ENCODE measurements at places on chromosomes 2 and 18.

- no peak for DNase-seq
These were observed 15.5 kb downstream of the SLC9A2 start for GRCh38 chr2:102634831-102635241.

DNA sequence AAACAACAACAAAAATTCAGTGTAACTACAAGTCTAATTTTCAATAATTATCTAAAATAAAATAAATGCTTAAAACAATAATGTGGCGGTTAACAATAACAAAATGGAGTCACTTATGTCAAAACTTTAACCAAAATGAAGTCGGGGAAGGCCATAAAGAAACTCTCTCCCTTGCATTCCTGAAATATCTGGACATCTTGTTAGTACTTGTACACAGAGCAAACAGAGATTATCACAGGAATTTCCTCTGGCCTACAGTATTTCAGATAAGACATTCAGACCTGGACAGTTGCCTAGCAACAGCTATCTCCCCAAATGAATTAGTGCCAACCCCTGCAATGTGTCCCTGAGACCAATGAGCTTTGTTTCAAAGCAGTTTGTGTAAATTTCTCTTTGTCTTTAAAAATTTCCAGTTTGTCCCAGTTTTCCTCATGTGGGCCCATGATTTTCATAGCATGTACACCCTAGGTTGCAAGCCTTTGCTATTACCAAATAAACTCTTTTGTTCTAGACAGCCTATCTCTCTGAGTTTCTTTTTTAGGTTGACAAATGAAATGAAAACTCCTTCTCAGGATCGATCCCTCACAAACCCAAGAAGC lies 68.6 kb downstream of the EXOC6B start:
- no peak for DNase-seq

DNA sequence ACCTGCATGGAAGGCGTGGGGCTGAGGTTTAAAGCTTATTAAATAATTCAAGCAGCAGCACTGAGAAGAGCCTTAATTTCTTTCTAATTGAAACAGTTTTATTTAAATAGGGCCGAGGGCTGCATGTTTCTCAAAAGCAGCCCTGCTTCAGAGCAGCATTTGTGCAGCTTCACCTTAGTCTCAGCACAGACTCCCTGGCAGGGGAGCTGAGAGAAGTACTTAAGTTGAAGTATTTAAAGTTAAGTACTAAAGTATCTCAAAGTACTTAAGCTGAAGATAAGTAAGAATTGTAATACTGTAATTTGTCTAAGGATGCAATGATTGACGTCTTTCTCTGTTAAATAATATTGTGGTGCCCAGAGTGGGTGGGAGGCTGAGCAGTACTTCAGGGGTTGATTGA lies 31.4 kb downstream of the IMPA2 start:
- DNase-seq, result no peak

DNA sequence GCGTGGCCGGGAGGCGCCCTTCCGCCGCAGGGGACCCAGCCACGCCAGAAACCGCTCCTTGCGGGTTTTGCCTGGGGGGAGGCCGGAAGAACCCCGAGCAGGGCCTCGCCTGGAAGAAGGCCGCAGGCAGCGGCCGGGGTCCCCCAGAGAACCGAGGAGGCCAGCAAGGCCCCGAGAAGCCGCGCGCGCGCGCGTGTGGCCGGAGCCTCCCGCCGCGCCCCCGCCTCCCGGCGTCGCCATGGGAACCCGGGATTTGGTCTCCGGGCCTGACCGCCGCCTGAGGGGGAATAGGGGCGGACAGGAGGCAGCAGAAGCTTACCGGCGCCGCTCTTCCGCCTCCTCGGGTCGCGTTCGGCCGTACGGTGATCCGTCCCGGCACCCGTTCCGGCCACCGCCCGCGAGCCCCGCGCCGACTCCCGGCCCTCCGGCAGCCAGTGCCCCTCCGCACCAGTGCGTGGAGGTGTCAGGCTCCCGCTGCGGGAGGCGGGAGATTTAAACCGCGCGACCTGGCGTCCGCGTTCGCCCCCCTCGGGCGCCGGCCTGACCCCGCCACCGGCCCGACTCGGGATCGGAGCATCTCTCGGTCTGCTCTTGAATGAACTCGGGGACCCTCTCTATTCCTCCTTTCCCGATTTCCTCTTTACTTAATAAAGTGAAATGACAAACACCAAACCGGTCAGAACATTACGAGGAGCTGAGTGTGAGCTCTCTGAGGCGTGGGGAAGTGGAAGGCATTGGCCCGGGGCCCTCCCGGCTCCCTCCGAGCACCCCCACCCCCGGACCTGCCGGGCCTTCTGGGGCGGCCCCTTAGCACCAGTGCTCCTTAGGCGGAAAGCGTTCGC lies at the start of gene ICA1L:
Gene ICA1L (minus strand): TSS at position 467 of the 842 bp plus-strand sequence. CDS start 42,757 bp downstream, outside the sequence.
- no peak for DNase-seq

DNA sequence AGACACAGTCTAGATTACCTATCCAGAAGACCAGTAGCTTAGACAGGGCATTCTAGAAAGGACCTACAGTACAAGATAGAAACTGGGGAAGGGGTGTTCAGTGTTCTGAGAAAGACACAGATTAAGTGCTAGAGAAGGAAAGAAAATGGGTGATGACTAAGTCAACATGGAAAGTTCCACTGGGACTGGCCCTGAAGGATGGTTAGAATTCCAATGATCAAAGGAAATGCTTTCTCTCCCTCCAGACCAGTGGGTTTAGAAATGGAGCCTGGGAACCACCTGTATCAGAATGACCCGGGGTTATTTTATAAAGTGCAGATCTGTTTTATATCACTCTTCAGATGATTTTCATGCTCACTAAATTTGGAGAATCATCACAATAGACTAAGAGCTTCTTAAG lies 5.8 kb upstream of the COLEC12 start:
- DNase-seq, result no peak

- no peak for DNase-seq
These were observed 93.7 kb downstream of the TMEM17 start for GRCh38 chr2:62412347-62412742.

GRCh38 chr2:15844211-15844801 lies 96.0 kb upstream of the MYCN start:
- no peak for DNase-seq

DNA sequence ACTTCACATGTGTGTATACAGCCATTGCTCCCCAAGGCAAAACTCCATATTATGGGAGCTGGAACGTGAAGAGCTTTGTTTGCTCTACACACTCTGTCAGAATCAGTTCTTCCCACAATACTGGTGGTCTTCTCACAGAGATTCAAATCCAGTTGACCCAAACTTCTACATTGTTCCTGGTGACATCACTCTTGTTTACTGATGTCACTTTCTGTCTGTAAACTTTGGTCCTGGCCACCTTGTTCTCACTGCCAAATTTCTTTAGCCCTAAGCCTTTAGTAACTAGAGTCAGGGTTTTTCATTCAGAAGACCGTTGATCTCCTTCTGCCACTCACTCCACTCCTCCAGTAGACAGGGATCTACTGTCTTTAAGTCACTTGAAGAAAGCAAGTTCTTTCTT lies 386.0 kb upstream of the ZEB2 start:
- no peak for DNase-seq

GRCh38 chr18:36572135-36572856 lies 256.5 kb downstream of the TPGS2 start:
- DNase-seq, result peak; percentile 38

GRCh38 chr2:11534071-11534745 lies 363 bp downstream of the GREB1 start:
- no peak for DNase-seq

DNA sequence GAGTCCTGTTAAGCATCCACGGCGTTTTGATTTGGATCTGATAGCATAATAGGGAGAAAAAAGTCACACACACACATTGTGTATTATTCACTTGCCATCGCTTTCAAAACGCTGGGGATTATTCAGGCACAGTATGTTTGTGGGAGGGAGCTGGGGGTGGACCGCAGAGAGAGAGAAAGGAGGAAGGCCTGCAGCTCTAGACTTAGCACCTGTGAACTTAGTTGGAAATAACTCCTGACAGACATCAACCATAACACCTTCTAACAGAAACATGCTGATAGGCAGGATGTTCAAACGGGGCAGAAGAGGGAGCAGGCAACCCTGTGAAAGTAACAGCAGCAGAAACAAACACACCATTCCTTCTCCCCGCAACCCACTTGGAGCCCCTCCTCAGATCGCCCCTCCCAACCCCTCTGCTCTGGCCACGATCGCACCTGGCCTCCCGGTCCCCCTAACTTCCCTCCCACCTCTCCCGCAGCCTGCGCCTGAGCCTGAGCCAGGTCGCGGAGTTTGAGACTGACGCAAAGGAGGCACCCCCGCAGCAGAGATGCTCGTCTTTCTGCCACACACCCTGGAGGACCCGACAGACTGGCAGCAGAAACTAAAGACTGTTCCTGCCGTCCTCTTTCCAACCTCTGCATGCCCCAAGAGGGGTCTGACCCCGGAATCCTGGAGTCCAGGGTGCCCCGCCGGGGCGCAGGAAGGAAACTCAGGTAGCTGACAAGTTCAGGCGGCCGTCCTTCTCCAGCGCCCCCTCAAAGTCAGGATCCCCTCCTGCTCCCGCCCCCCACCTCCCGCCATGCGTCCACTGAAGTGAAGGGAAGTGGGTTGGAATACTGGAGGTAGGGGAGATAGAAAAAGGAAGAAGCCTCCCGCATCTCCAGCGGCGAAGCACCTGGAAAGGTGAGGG lies 738 bp downstream of the CHST9 start:
- DNase-seq, result no peak

GRCh38 chr2:48768669-48769068 lies 13.1 kb upstream of the LHCGR start:
- DNase-seq, result no peak

DNA sequence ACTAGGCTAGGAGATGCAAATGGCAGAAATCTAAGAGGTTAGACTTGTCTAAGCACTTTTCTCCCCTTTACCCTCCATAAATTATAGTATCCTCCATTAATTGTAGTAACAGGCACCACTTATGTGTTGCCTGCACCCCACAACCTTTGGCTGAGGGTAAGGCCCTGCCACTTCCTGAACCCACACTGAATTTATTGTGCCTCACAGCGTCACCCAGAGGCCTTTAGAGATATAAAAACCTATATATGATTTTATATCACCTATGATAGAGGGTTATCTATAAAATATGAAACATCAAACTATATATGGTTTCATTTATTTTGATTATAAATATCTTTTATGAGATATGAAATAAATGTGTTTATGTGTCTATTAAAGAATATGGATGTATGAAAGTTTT lies 2.6 kb downstream of the UGT1A9 start:
- DNase-seq, result no peak

- DNase-seq, result no peak
These were observed 150.4 kb downstream of the PTH2R start for GRCh38 chr2:208556983-208557484.

DNA sequence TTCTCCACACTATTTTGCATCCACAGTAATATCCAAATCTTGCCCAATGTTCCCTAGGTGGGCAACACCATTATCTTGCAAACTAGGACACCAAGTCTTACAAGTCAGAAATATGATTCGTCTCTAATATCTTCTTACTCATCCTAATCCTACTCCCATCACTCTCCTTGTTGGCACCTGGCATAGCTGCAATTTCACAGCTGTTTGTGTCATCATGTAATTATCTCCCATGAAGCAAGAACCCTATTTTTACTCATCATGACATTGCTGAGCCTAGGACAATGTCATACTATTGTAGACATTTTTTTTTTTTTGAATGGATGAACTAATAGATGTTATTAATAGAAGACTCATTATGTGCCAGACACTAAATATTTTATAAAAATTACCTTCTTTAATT lies 91.3 kb upstream of the CCDC141 start:
- DNase-seq, result no peak

DNA sequence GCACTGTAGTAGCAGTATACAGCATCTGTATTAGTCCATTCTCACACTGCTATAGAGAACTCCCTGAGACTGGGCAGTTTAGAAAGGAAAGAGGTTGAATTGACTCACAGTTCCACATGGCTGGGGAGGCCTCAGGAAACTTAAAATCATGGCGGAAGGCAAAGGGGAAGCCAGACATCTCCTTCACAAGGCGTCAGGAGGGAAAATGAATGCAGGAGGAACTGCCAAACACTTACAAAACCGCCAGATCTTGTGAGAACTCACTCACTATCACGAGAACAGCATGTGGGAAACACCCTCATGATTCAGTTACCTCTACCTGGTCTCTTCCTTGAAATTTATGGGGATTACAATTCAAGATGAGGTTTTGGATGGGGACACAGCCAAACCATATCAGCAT lies 25.4 kb downstream of the MAP4K4 start:
- DNase-seq, result no peak
